IMR-90 (cell line): ENCODE measurements at places on chromosomes 6 and 20. TPM values are rescaled to one million over a fixed set of nuclear protein-coding genes. Genes with fewer than 3 reads are reported as not detected.

Gene DYNLT2
- 0.36 and 1.1 TPM in 2 replicates for total RNA-seq

Gene CABLES2
- 1.1 and 1.4 TPM in 2 replicates for total RNA-seq

Gene BAK1
- 12.0 and 12.5 TPM in 2 replicates for total RNA-seq

Gene FRS3
- 0.28 and 0.54 TPM in 2 replicates for total RNA-seq
